ENCODE measurements at places on chromosomes 16 and 17.

- no peak for DNase-seq
These were observed 29.9 kb downstream of the METTL16 start for GRCh38 chr17:2481760-2482159.

DNA sequence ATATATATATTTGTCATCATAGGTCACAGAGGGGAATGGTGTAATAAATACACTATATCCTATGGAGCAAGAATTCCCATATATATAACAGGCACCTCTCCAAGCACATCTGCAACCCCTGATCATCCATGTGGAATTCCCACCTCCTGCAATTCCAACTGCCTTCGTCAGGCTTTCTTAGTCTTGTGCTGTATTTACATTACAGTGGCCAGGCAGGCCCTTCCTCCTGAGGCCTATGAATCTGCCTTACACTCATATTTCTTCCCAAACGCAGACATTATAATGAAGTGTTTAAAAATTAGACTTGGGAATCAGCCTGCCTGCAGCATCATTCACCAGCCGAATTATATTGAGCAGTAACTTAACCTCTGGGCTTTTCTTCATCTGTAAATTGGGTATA is 19.3 kb upstream of the DNAH9 start:
- no peak for DNase-seq

DNA sequence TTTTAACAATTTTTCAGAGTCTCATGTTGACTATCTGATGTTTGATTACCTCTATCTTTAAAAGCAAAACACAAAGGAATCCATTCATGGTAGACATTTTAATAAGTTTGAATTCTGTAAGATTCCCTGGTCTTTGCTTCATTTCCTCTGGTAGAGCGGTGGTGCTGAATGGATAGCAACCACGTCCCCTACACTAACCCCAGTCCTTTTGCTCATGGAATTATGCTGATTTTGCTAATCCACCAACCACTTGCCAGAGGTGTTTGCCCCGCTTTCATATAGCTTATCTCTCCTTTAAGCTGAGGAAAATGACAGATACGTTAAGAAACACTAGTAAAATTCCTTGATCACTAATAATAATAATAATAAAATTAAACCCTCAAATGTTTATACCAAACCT is 9.5 kb downstream of the KCNJ16 start:
- no peak for DNase-seq

- DNase-seq, result no peak
These were observed 572 bp downstream of the FAM171A2 start for GRCh38 chr17:44362949-44363612.

DNA sequence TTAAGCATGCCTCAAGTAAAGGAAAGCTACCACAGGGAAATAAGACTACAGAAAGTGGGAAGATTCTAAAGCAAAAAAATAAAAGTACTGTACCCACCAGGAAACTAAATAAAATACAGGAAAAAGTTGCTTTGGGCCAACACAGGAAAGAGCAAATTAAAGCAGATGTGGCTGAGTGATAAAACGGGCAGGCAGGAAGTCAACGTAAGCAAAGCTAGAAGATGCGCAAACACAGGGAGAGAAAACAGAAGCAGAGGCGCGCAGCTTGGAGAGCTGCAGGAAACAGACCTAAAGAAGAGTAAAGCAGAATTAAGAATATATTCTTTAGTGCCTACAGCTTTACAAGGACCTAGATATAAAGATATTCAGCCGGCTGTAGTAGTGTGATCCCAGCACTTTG is 21.7 kb downstream of the USP36 start:
- DNase-seq, result no peak

DNA sequence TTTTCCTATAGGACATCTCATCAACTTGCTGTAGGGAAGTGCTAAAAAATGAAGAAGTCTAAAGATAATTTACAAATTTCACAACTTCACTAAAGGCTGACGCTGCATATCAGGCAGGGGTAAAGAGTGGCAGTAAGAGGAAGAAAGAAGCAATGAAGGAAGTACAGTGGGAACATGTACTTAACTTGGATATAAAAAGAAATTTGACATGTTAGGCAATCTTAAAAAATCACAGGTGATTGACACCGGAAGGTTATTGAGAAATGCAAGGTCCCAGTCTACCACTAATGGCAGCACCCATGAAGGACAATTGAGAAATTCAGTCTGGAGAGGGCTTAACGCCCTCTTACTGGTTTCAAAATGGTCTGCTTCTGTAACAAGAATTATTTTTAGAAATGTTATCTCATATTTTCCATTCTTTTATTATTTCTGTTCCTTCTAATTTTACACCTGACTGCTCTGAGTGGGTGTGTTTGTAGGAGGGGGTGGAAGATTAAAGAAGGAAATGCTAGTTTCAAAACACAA is 358.1 kb downstream of the KCNJ2 start:
- DNase-seq, result no peak

GRCh38 chr16:68190081-68190480 is 45.8 kb downstream of the ESRP2 start:
- DNase-seq, result no peak

GRCh38 chr16:76940251-76940650 is 250.7 kb upstream of the MON1B start:
- no peak for DNase-seq

GRCh38 chr17:83064021-83064731 is 15.2 kb upstream of the METRNL start:
- DNase-seq, result no peak

- no peak for DNase-seq
These were observed 124.2 kb downstream of the CDK5R1 start for GRCh38 chr17:32610943-32611342.

DNA sequence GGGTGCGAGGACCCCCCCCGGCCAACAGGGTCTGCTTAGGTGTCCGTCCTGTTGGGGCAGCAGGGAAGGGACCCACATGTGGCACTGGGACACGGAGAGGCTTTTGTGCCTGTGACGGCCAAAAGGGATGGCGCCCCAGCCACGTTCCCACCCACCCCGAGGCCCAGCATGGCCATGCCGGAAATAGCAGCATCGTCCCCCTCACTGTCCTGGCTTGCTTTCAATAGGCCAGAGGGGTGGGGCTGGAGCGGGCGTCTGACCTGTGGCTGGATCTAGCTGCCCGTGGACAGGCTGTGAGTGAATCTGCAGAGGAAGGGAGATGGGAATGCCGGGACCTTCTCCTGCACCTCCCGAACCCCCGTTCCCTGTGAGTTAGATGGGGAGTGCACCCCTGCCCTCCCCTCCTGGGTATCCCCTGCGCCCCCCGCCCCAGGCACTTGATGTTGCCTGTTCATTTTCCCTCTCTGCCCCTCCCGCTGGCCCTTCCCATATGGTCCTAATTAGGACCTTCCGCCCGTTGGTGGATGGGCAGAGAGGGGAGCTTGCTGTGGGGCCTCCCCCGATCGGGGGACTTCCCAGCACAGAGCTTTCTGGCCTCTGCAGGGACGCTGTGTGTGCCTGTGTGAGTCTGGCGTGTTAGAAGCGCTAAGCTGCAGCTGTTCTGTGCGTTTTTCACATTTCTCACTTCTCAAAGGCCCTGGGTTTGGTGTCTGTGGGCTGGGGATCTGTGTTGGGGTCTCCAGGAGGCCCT is 292.8 kb downstream of the SEC14L1 start:
- no peak for DNase-seq

- DNase-seq, result no peak
These were observed 250.1 kb upstream of the PSMD7 start for GRCh38 chr16:74046524-74046923.

GRCh38 chr16:47664653-47665325 is 203.7 kb downstream of the PHKB start:
- DNase-seq, result no peak

GRCh38 chr17:50771991-50772785 is 4.9 kb upstream of the ANKRD40CL start:
- no peak for DNase-seq

GRCh38 chr16:60815865-60816264 is 1220.4 kb downstream of the CDH8 start:
- DNase-seq, result no peak

- no peak for DNase-seq
These were observed 25.3 kb upstream of the ZNF469 start for GRCh38 chr16:88357317-88358022.

GRCh38 chr17:63696381-63696961 is 3.5 kb downstream of the LIMD2 start:
- DNase-seq, result no peak

DNA sequence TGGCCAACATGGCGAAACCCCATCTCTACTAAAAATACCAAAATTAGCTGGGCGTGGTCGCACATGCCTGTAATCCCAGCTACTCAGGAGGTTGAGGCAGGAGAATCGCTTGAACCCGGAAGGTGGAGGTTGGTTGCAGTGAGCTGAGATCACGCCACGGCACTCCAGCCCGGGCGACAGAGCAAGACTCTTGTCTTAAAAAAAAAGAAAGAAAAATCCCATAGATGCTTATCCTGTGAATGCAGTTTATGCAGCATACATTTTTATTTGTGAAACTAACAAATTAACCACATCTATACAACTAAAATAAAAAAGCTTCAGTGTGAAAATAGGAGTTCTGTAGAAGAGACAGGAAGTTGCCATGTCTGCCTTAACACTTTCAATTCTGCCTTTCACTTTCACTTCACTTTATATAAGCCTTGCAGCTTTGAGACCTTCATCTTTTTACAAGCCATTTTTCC is 7.1 kb downstream of the IGSF6 start:
- DNase-seq, result no peak

- DNase-seq, result no peak
These were observed 185.8 kb downstream of the HS3ST3A1 start for GRCh38 chr17:13415871-13416416.

DNA sequence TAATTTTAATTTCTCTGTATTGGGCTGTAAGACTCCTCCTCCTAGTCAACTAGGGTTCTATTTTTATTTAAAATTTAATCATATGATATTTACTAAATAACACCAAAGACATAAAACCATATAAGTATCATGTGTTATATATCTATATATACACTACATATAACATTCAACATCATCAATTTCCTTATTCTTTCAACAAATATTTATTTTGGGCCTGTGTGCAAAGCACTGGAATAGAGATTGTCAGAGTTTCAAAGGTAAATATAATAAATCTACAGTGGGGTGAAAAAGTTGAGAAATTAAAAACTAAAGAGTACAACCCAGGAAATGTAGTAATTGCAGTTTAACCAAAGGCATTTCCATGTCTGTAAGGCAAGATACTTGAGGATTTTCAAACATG is 364.0 kb downstream of the CA10 start:
- DNase-seq, result no peak

DNA sequence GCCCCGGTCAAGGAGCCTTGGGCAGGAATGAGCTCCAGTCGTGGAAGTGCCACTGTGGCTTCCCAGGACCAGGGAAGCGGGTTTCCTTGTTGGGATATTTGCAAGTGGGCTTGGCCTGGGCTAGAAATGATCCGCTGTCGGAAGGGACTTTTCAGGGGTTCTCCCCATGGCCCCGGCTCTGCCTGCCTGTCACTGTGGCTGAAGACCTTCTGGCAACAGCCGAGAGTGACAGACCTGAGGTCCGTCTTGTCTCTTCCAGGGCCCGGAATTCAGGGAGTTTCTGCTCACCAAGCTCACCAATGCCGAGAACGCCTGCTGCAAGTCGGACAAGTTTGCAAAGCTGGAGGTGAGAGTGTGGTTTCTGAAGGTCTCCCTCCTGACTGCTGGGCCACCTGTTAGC is 57.7 kb downstream of the OR1D5 start:
- no peak for DNase-seq

DNA sequence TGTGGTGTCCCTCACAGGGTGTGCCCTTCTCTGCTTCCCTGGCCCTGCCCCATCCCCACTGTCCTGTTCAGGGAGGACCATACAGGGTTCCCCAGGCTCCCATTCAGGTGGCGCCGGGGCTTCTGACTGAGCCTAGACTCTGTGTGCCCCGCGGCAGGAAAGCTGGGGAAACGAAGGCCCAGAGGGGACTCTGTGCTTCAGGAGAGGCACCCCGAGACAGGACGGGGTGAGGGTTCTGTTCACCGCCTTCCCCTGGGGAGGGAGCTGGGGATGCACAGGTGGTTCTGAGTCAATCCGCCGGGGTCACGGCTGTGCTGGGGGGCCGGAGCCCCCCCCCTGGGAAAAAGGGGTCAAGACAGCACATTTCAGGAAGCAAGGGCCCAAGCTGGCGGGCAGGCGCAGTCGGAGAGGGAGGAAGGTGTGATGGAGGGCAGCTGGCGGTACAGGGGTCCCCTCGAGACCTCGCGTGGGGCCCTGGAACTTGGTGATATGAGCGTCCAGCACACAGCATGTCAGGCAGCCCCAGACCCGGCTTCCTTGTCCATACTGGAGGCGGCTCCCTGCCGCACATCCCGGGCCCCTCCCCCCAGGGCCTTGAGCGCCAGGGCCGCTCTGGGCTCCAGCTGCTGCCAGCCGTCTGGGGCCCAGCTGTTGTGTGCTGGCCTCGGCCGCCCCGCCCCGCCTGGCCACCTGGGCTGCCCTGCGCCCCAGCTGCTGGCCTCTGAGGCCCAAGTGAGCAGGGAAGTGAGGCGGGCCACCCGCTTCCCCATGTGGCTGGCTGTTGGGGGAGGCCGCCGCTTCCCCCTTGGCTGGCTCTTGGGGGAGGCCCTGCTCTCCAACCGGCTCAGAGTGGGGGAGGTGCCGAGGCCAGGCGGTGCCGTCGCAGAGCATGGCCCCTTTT is 5.6 kb upstream of the NOTUM start:
- DNase-seq, result no peak

GRCh38 chr17:28524476-28525424 is 18.6 kb downstream of the FOXN1 start:
- DNase-seq, result no peak

GRCh38 chr17:27990979-27991378 is 51.5 kb upstream of the NLK start:
- DNase-seq, result no peak

- DNase-seq, result no peak
These were observed 13.7 kb downstream of the UNC45B start for GRCh38 chr17:35161281-35161761.

- no peak for DNase-seq
These were observed 85.8 kb downstream of the MRC2 start for GRCh38 chr17:62713086-62713881.

GRCh38 chr17:18270046-18270931 is 9.8 kb downstream of the MIEF2 start:
- DNase-seq, result no peak
